ENCODE measurements at places on chromosomes 7 and 10. TPM values are rescaled to one million over a fixed set of nuclear protein-coding genes. Genes with fewer than 3 reads are reported as not detected.
A peak's percentile ranks its signal among the peaks of the same experiment; 100 is the strongest.

Gene CXCL12
- 611 TPM for total RNA-seq

Gene CYP2C19
- not detected for total RNA-seq

Gene PDE1C
- total RNA-seq, result 27.6 TPM

Gene FEZF1
- total RNA-seq, result not detected

Gene SNCG
- 8.7 TPM for total RNA-seq

Gene HPS6
- total RNA-seq, result 30.1 TPM

DNA sequence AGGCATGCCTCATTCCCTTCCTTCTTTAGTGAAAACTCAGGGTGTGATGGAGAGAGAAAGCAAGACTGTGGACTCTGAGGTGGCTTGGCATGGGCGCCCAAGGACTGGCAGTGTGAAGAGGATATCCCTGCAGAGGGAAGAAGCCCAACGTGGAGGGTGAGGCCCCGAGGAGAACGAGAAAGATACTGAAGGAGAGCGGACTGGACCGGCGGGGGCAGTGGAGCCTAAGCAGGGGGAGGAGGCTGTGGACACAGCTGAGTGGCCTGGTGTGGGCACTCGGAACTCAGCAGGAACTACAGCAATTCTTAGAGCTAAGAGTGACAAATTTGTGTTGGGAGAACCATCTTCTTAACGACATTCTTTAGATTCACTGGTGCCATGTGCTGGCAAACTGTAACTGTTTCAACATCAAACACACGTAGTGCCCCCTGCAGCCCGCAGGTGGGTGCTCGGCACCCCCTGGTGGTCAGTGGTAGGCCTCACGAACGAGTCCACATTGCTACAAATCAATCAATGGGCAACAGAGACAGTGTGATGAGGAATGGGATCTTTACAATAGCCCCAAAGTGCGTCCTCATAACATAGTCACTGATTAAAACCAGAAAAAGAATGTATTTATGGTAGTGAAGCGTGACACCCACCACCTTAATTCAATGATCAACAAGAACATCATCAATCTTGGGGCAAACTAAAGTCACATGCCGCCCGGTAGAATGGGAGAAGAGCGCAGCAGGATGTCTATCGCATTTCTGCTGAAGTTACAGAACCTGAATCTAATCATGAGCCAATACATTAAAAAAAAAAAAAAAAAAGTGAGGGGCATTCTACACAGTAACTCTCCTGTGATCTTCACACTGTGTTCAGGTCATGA is 2.0 kb upstream of the SFTPA1 start:
- peak; percentile 16 for DNase-seq

DNA sequence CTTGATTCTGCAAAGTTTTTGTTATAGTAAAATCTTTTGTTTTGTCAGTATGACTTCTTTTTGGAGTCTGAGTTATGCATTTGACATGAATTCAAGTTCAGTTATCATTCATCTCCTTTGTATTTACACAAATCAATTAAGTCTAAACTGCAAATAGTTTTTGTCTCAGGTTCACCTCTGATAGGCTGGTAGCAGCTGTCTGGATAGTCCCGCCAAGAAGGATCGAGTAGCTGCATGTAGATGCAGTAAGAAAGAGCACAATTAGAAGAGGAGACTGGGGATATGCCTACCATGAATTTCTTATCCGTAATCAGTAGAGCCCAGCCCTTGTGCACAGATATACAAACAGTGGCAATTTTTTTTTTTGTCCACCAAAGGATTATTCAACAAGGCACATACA is 392.5 kb upstream of the ETV1 start:
- DNase-seq, result no peak

DNA sequence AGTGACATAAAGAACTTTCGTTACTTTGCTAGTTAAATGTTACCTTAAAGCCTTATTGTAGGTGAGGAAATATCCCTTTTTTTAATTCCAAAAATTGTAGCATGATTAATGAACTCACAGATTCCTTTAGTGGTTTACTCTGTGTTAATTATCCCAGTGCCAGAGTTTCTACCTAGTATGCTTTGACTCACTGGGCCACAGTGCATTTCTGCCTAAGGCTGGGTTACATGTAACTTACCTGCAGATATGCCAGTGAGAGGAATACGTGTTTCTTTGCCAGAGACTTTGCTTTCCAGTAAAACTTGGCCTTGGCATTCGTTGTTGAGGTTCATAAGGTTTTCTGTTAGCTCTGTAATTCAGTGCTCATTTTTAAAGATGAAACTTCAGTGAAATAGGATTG is 380.8 kb upstream of the LRGUK start:
- DNase-seq, result no peak

DNA sequence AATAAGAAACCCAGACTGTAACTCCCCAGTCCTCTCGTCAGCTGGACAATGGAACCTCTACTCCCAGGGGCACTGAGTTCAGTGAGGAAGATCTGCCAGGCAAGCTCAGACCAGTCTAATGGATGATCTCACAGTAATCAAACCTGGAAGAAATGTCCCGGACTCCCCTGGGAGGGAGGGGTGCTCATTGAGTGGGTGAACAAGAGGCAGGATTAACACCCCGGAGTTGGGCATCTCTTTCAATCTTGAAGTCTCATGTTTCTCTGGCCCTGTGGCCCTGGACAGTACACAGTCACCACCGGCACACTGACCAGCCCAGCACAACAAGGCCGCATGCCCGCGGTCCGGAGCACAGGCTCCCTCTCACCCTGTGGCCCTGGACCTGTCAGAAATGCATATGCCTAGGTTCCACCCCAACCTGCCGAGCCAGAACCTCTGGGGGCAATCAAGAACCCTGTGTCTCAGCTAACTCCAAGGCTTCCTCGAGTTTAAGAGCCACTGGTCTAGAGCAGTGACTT is 27.8 kb downstream of the CXCL12 start:
- no peak for DNase-seq

- DNase-seq, result no peak
These were observed 14.1 kb downstream of the SLC18A2 start for GRCh38 chr10:117254774-117255735.

- peak; percentile 92 for DNase-seq
These were observed 176.1 kb upstream of the TNS3 start for GRCh38 chr7:47757921-47758411.

DNA sequence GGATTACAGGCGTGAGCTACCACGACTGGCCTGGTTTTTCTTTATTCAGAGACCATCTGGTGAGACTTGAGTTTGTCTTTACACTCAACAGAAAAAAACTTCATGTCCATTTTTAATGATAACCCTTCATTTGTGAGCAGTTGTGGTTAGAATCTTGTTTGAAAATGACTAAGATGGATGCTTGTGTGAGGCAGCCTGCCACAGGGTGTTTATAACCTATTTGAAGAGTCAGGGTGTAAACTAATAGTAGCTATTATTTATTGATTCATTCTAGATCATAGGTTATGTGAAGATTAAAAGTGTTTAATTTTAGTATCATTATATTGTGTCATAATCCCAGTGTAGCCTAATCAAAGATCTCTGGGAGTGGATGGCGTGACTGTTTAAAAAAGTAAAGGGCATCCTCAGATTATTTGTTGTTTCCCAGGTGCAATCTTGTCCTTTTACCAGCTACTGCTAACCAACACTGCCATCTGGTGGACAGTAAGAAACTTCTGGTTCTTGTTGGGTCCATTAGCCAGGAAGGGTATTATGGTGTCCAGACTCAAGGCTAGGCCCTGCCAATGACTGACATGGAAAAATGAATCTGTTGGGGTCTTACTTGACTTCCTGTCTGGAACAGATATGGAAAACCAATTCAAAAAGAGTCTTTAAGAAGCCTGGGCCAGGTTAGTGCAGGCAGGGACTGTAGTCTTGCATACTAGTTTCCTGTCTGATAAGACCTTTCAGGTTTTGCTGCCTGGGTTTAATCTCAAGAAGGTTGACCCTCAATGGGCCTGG is 24.9 kb downstream of the NRBF2 start:
- DNase-seq, result peak; percentile 91

DNA sequence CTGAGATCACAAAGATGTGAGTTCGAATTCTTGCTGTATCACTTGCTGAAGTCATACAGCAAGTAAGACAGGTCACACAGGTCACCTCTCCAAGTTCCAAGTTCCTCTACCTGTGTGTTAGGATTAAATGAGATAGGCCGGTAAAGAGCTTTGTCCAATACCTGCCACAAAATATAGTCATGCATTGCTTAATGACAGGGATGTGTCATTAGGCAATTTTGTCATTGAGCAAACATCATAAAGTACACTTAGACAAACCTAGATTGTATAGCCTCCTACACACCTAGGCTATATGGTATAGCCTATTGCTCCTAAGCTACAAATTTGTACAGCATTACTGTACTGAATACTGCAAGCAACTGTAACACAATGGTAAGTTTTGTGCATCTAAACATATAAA is 469.4 kb downstream of the KCNMA1 start:
- DNase-seq, result no peak

DNA sequence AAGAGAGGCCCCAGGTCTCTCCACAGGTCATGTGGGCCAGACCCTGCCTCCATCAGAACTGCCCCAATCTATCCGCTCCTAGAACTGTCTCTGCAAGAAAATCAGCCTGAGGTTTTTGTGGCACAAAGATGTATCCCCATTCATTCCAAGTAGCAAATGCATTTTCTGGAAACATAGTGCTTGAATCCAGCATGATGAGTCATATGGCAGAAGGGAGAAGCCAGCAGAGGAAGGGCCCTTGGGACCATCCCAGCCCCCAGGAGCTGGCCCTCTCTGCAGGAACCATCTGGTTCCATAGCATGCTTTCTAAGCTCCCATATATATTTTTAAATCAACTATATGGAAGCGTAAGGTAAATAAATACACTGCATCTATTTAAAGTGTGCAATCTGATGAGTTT is 563.2 kb downstream of the GALNT17 start:
- peak; percentile 48 for DNase-seq

All from fibroblast of lung (primary cell).